ENCODE measurements at places on chromosomes 1 and 21.

- no peak for DNase-seq
These were observed 223.1 kb upstream of the TMEM51 start for GRCh38 chr1:14930247-14930965.

DNA sequence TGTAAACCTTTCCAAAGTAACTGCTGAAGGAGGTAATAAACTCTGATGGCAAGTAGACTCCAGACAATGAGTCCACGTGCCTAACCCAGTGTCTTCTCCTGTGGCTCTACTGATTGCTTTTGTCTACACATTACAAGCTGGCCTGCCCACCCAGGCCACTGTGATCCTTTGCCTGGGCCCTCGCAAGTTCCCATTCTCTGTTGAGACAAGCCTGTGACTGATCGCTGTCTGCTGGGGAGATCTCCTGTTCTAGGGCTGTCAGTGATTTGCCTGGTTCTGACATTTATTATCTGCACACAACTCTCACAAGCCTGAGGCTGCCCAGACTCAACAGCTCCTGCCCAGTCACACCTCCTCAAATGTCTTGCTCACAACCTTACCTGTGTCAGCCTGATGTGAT, 81.4 kb downstream of the CYYR1 start:
- no peak for DNase-seq

DNA sequence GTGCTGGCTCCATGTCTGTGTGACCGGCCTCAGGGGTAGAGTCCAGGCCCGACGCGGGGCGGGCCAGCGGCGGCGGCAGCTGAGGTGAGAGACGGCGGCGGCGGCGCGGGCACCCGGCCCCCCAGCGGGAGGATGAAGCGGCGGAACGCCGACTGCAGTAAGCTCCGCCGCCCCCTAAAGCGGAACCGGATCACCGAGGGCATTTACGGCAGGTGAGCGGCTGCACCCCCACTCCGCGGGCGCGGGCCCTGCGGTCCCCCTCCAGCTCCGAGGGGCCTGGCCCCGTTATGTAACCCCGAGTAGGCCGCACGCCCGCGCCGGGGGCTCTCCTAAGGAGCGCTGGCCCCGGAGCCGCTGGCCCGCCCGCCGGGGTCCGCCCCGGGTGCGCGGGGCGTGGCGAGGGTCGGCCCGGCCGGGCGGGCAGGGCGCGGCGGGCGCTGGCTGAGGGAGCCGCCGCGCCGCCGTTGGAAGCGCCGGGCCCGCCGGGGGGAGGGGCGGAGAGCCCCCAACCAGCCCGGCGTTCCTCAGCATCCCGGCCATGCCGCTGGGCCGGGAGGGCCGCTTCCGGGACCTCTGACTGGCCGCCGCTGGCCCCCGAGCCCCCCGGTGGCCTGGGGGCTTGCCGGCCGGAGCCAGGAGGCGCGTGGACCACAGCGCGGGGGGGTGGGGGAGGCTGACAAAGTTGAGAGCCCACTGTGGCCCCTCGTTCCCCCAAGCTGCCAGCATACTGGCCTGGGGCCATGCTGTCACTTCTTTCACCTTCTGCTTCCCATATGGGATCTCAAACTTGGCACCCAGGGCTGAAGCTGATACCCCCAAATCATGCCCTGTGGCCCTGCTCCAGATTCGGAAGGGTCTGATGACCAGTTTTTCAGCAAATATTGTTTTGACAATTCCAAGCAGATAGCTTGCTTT, 527 bp downstream of the MACO1 start:
- no peak for DNase-seq

DNA sequence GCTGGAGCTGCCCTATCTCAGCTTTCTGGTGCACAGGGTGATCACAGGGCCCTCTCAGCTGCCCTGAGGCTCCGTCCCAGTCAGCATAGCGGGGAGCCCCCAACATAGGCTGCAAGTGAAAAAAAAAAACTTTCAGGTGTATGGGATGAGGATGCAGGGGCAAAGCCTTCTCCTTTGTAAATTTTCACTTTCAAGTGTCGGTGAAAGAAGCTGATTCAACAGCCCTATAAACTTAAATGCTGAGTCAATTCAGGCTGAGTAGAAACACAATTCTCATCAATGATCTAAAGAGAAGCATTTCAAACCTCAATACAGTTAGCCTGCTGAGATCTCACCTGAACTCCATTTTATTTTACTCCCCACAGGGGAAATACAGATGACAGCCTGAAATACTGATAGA, 171.2 kb downstream of the SEC16B start:
- DNase-seq = no peak

GRCh38 chr21:31952828-31953227, 80.0 kb downstream of the HUNK start:
- DNase-seq = no peak

DNA sequence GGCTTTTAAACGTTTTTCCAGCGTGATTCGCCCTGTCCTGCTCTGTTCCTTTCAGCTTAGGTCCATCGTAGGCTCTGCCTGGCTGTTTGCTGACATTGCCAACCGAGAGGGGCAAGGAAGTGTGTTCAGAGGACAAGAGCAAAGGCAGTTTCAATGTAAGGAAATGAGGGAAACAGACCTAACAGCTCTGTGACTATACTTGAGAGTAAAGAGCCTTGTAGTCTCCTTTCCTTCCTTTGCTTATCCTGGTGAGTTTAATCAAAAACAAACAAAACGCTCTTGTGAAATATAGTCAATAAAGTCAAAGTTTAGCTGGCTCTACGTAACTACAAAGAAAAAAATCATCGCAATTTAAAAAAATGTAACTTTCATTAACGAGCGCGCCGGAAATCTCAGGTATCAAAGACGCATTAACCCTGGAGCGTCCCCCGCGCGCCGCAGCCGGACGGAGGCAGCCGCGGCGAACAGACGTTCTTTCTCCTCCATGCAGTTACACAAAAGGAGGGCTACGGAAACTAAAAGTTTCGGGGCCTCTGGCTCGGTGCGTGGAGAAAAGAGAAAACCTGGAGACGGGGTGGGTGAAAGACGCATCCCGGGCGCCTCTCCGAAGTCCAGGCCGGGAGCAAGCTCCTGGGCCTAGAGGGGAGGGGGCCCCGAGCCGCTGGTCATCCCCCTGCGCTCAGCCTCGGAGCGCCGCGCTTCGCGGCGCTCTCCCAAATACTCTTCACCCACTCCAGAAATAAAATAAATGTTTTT, 617 bp upstream of the ADGRL2 start:
- DNase-seq = no peak

DNA sequence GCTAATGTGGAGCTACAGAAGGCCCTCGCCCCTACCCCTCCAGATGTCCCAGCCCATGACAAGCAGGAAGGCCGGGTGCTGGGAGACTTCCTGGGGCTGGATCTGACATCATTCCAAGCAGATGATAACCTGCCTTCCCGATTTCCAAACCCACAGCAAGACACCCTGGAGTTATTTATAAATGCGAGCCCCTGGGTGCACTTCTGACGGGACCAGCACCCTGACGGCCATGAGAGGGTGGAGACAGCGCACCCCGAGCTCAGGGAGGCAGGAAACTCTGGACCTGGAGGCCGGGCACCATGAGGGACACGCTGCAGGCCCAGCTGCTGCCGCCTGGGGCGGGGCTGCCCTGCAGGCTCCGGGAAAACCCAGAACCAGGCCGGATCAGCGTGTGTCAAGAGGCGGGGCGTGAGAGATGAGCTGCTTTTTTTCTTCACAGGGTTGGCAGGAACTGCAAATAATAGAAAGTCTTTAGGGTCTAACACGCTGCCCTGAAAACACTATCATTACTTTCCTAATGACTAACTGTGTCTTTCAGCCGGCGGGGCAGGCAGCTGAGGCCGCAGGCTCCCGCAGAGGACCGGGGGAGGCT, 2.5 kb upstream of the PCBP3 start:
- no peak for DNase-seq

DNA sequence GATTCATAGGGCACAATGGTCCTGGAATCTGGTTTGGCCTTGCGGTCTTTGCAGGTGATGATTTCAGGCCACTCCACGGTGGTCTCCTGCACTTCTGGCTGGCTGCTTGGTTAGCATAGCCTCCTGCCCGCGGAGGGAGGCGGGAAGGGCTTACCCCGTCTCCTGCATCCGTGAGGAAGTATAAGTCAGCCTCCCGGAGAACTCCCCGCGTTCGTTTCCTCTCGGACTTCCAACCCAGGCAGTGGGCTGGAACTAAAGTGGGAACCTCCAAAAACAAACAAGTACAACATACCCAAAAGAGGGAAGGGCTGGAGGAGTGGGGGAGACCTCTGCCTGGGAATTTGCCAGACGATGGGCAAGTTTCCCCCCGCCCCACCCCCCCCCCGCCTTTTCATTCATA, 939 bp upstream of the CCN1 start:
- DNase-seq = no peak

DNA sequence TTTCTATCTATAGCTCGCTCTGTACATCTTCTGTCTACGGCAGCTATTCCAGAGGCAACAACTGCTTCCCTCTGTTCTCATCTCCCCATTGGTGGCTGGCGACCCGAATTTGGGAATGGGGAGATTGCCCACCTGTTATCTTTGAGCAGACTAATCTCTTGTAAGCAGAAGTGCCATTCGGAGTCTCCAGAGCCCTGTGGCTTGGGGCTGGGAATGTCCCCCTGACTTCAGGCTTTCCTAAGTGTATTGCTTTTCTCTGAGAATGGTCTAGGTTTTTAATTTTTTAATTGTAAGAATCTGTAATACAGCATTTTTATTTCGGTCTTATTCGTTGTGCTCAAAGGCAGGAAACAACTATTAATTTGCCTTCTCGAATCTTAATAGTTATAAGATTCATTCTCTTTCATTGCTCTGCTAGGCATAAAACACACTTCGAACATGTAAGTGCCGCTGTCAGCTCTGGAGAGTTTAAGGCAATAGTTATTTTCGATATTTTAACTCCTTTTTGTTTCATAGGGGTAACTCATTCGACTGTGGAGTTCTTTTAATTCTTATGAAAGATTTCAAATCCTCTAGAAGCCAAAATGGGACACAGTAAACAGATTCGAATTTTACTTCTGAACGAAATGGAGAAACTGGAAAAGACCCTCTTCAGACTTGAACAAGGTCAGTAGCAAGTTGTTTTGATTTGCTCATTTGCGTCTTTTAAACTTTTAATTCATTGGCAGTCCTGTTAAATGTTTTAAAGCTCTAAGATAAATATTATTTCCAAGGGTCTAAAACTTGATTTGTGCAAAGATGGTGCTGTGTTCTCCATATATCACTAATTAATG, 514 bp downstream of the AGL start:
- no peak for DNase-seq

DNA sequence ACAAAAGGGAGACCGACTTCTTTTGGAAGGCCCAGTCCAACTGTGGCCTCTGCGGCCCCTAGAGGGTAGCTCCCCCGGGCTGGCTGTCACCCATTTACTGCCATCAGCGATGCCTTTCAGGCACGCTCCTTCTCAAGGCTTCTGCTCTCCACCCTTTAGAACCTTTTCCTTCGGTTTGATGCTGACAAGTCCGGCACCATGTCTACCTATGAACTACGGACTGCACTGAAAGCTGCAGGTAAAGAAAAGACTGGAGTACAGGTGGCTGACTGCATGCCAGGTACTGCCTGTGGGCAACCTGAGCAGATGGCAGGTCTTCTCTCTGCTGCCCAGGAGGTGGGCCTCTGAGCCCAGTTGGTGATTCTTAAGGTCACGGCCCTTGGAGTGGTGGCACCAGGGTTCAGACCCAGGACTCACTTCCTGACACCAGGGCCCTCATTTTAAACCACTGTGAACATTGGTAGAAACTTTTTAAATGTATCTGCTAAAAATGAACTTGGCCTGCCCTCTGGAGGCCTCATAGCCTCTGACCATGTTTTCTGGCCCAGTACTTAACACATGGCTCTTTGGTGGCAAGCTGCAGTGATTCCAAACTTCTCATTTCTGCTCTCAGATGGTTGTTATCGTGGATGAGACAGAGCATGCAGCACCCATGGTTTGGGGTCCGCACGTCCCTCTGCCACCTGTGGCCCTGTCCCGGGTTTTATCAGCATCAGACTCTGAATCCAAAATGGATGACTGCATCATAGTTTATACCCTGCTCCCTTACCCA, 45.7 kb downstream of the CAPN9 start:
- DNase-seq = no peak

GRCh38 chr1:53088616-53089300, 26.7 kb downstream of the PODN start:
- DNase-seq = no peak

DNA sequence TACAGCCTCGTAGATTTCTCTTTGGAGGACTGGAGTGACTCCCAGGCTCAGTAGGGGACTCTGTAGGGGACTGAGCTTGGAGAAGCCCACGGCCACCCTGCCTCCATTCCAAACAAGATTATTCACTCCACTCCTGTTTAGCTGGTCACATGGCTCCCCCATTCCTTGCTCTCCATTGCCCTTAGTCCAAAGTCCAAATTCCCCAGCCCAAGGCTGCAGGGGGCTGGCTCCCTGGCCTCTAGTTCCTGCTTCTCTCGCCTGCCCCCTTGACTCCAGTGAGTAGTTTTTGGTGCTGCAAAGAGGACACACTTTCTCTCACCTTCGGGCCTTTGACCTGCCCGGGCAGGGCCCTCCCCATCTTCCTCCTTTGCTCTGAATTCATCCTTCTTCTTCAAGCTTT, 403.3 kb downstream of the KIF26B start:
- DNase-seq = no peak

- no peak for DNase-seq
These were observed 774.1 kb upstream of the B3GALT2 start for GRCh38 chr1:193960499-193960898.

GRCh38 chr1:39632682-39633417, 6.6 kb downstream of the HEYL start:
- no peak for DNase-seq

GRCh38 chr1:64343105-64343822, 126.7 kb upstream of the CACHD1 start:
- DNase-seq = no peak

DNA sequence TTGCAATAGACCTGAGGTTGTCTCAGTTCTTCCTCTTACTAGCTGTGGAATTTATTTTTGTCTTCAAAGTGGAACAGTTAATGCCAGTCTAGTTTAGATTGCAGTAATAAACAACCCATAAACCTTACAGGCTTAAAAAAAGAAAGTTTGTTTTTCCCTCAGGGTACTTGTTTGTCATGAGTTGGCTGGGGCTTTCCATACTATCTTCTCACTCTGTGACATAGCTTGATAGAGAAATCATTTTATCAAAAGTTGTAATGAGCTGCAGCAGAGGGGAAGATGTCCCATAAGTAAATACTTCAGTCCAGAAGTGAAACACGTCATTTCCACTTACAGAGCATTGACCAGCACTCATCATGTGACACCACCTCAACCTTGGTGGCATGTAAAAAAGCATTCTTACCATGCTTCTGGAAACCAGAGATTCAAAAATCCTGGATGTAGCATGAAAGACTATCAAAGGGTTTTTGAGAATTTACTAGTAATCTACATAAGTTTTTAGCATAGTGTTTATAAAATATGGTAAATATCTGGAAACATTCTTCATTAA, 62.8 kb upstream of the COL11A1 start:
- no peak for DNase-seq

GRCh38 chr1:67368046-67368514, 60.4 kb downstream of the IL12RB2 start:
- DNase-seq = no peak

GRCh38 chr1:22819361-22819760, 108.7 kb downstream of the EPHB2 start:
- no peak for DNase-seq

- no peak for DNase-seq
These were observed 23.9 kb upstream of the PRSS38 start for GRCh38 chr1:227791425-227792143.
